T-helper 17 cell (primary cell): ENCODE measurements at places on chromosomes 4 and X. TPM values are rescaled to one million over a fixed set of nuclear protein-coding genes. Genes with fewer than 3 reads are reported as not detected.

DNA sequence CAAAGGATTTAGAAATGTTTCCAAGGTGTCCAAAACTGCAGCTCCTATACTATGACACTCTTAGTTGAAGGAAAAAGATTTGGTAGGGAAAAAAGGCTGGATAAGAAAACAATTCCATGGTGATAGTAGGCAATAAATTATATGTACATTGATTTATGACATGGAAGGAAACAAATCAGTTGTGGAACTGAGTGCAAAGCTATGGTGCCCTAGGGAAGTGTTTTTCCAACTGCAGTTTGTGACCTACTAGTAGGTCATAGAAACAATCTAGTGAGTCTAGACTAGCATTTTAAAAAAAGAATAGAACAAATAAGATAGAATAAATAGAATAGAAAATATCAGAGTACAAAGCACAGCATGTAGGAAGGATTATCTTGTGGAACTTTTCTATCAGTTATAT lies 58.4 kb upstream of the TSPAN5 start:
- no peak overlapping the region for H3K4me3 ChIP-seq
- H3K27ac ChIP-seq = no peak overlapping the region
- H3K4me1 ChIP-seq = peaks cover 2% of the 10 kb centered on the region
- peaks cover 5% of the 10 kb centered on the region for H3K36me3 ChIP-seq

DNA sequence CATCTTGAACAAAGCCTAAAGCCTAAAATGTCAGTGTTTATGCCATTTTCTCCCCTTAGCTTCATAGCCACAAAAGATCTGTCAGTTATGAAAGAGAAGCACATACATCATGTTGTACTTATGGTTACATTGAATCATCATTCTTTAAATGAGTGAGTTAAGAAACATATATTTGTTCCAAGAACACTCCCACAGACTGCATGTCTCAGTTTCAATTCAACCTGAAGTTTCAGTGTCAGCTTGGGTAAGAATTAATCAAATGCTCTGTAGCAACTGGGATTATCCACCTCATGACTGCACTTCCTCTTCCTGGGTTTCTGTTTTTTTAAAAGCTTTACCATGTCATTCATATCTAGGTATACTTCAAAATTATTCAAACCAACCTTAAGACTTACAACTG lies 3.9 kb upstream of the TMPRSS11B start:
- peaks cover 2% of the 10 kb centered on the region for H3K4me1 ChIP-seq
- peaks cover 23% of the 10 kb centered on the region for H3K27me3 ChIP-seq
- H3K36me3 ChIP-seq = no peaks in the 10 kb centered on the region
- H3K27ac ChIP-seq = no peak overlapping the region

Gene NPNT
- not detected for total RNA-seq

Gene SSX2B
- total RNA-seq = not detected

GRCh38 chr4:30330894-30331652 lies 389.1 kb upstream of the PCDH7 start:
- H3K4me1 ChIP-seq = no peaks in the 10 kb centered on the region
- H3K27me3 ChIP-seq = no peaks in the 10 kb centered on the region
- H3K27ac ChIP-seq = no peak overlapping the region
- no peak for DNase-seq
- no peaks in the 10 kb centered on the region for H3K36me3 ChIP-seq
- H3K4me3 ChIP-seq = no peak overlapping the region

Gene NXF2
- not detected for total RNA-seq

Gene EVC2
- 6.8 TPM for total RNA-seq

DNA sequence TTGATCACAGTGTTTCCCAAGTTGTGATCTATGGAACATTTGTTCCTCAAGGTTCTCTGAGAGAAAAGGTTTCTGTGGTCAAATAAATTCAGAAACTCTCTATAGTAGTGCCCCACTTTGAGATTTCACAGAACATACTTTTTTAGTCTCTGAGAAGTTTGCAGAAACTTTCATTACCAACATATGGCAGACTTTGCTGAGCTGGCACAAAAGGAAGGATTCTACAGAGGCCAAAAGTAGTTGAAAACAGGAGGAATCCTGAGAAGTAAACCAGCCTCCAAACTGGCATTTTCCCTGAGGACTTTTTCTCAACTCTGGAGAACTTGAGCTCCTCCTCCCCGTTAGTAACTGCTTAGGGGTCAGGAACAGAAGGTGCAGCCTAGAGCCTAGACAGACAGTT lies 117.8 kb upstream of the ESX1 start:
- no peak for DNase-seq
- no peaks in the 10 kb centered on the region for H3K36me3 ChIP-seq
- H3K4me1 ChIP-seq = no peaks in the 10 kb centered on the region
- no peak overlapping the region for H3K4me3 ChIP-seq
- no peak overlapping the region for H3K27ac ChIP-seq
